ENCODE measurements at places on chromosomes 4 and X.

DNA sequence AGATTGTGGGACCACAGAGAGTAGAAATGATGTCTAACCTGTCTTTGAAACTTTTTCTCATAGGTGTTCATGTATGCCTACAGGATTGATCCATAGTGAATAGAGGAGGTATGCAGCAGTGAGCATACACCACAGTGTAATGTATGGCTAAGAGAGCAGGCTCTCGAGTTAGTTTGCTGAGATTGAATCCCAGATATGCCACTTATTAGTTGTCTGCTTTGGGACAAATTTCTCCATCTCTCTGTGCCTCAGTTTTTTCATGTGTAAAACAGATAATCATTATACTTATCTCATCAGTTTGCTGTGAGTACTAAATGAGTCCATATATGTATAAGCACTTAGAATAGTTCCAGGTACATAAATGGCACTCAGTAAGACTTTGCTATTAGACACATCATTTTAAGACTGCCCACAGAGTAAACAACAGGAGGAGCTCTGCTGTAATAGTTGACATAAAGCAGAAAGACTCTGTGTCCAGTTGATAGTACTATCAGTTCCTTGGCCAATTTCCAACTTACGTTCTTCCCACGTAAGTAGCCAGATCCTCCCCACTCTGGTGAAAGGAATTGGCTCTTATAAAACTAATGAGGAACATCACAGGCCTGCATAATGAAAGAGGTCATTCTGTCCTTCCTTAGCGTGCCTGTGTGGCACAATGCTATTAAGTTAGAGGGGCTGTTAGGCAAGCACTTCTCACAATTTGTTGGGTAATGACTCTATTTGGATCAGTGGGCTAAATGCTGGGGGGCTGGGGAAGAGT lies 20.7 kb upstream of the RNF150 start:
- no peak for DNase-seq

- no peak for DNase-seq
Measured at GRCh38 chr4:74716436-74716765, 77.9 kb downstream of the BTC start.

DNA sequence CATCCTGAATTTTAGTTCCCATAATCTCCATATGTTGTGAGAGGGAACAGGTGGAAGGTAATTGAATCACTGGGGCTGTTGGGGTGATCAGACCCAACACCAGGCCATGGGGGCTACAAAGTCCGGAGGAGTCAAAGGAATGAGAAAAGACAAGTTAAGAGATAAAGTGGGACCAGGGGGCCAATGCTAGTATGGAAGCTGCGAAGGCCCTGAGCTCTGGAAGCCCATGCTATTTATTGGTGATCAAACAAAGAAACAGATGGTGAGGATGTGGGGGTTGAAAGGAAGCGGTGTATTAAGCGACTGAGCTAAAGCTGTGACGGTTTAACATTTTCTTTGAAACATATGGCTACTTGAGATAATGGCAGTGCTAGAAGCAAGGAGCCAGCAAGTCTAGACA lies 132.8 kb downstream of the PDGFC start:
- DNase-seq, result no peak

GRCh38 chr4:78331965-78332364 lies 219.6 kb upstream of the ANXA3 start:
- no peak for DNase-seq

DNA sequence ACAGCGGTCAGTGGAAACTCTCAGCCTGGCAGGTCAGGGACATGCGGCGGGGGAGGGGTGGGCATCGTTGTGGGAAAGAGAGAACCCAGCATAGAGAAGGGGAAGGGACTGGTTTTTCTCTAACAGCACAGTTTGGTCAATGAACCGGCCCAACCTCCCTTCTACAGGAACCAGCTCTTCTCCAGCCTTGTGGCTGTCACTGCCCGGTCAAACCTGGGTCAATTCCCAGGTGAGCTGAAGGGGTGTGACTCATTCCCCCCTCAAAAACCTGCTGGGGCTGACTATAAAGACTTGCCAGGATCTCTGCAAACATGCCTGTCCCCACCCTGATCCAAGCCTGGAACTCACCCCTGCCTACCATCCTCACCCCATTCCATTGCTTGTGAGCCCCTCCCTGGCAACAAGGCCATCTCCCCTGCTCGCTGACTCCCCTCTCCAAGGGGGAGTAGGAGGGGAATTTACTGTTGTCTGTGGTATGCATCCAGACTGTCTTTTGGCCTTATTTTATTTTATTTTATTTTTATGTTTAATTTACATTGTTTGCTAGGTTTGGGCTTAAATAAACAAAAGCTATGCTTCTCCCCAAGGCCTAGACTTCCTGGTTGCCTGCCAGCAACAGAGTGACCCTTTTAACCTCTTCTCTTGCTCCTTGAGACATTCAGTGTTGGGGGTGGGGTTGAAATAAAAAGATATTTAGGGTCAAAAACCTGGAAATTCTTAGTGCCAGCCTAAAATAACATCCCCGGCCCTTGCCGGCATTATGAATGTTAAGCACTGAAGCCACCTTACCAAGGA lies 49.6 kb downstream of the TSC22D3 start:
- no peak for DNase-seq

DNA sequence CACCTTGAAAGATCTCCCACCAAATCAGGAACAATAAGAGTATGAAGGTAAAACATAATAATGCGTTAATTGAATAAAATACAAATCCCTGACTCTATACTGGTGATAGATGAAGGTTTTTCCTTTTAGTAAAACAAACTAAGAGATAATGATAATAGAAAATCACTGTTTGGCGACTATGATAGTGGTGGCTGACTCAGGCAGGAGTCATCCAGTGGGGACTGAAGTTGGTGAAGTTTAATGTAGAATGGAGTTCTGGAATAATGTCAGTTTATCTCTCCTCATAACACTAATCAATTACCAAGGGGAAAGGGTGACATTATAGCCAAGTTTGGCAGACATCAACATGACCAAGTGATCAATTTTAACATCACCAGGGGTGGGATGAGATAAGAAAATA lies 21.3 kb downstream of the ABCG2 start:
- DNase-seq, result no peak

DNA sequence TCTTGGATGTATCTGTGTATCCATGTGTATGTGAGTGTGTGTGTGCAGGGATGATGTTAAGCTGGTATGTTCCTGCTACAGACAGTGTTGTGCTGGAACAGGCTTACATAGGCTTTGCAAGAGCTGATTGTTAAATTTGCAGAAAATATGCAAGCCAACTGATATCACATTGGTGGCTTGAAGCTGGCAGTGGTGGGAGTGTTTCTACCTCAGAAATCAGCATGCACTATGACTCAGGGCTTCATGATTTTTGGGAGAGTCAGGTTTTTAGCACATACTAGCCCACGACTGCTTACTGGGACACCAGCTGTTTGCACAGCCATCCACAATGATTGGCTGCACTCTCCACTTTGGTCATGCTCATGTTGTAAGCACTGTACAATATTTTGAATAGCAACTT lies 261.8 kb downstream of the DHX15 start:
- no peak for DNase-seq

GRCh38 chr4:64598066-64598465 lies 188.8 kb upstream of the TECRL start:
- no peak for DNase-seq

GRCh38 chr4:177292171-177292570 lies 17.5 kb upstream of the NEIL3 start:
- DNase-seq, result no peak

DNA sequence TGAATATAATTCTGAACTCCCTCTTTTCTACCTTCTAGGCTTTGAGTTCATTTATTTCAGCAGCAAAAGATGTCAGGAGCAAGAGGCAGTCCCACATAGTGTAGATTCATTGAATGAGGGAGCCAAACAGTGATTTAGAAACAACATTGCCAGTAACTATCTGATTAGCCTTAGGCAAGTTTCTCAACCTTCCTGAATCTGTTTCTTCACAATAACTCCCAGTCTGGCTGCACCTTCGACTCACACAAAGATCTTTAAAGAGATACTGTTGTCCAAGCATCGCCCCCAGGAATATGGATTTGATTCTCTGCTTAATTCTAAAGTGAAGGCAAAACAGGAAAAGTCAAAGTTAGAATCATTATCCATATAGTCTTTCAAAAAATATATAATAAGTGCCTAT lies 1026.2 kb downstream of the DMD start:
- DNase-seq, result no peak

Data from stimulated activated CD4-positive, alpha-beta T cell treated with anti-CD3 and anti-CD28 coated beads, Interleukin-4, amount 100 ng/mL, for 4 hours (primary cell).